ENCODE measurements at places on chromosomes 11 and 22.

DNA sequence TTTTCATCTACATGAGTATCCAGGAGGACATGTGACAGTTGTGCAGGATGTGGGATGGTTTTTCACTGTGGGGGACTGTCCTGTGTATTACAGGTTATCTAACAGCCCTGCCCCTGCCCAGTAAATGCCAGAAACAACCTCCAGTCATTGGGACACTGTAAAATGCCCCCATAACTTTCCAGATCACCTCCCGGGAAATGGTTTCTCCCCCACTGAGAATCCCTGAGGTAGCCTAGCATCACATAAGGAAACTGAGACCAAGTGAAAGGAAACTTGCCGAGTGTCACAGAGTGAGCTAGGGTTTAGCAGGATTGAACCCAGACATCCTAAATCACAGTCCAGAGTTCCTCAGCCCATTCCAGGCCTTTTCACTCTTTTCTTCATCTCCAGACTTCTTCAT, 48.3 kb upstream of the SLC6A5 start:
- H3K27ac ChIP-seq, result no peak overlapping the region
- H3K27me3 ChIP-seq, result 0 out of 2 replicates have a peak, but pooled peaks cover 3% of the 10 kb centered on the region
- no peaks in the 10 kb centered on the region for H3K36me3 ChIP-seq
- H3K4me1 ChIP-seq, result no peaks in the 10 kb centered on the region

DNA sequence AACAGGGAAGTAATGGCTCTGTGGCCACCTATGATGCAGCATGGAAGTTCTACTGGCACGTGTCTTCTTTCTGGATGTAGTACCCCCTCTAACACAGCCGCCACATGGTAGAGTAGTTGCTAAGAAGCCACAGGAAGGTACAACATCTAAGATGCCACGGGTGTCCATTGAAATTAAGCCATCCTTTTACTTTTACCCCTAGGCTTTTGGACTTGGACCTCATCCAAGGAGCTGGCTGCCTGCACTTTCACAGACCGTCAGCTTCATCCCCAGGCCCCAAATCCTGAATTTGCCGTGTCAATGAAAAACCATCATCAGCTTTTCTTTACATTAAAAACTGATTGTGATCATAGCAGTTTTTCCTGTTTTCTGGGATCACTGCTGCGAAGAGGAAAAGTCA, 102.4 kb downstream of the RPL27A start:
- no peak overlapping the region for H3K4me3 ChIP-seq
- H3K36me3 ChIP-seq, result no peaks in the 10 kb centered on the region
- DNase-seq, result no peak

- no peaks in the 10 kb centered on the region for H3K27me3 ChIP-seq
- peak; percentile 56 for DNase-seq
- H3K4me1 ChIP-seq, result peaks cover 23% of the 10 kb centered on the region
- no peaks in the 10 kb centered on the region for H3K36me3 ChIP-seq
These were observed 33.0 kb downstream of the PTPRJ start for GRCh38 chr11:48013269-48013901.

DNA sequence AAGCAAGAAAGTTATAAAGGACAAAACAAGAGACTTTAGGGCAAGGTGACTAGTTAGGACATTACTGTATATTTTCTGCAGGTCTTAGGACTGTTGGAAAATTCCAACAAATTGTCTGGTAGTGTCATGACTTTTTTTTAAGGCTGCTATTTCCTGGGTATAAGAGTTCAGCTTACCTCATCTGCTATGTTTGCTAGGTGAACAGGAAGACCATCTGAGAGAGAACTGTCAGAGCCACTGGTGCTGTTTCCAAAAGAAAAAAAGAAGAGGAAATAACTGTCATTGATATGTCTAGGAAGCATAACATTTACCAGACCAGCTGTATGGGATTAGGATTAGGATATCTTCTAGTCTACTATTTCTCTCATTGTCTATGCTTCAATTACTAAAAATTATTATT, 26.3 kb upstream of the MTCH2 start:
- no peak overlapping the region for H3K27ac ChIP-seq
- no peaks in the 10 kb centered on the region for H3K36me3 ChIP-seq
- no peaks in the 10 kb centered on the region for H3K27me3 ChIP-seq
- peaks cover 32% of the 10 kb centered on the region for H3K4me1 ChIP-seq
- no peak for DNase-seq

DNA sequence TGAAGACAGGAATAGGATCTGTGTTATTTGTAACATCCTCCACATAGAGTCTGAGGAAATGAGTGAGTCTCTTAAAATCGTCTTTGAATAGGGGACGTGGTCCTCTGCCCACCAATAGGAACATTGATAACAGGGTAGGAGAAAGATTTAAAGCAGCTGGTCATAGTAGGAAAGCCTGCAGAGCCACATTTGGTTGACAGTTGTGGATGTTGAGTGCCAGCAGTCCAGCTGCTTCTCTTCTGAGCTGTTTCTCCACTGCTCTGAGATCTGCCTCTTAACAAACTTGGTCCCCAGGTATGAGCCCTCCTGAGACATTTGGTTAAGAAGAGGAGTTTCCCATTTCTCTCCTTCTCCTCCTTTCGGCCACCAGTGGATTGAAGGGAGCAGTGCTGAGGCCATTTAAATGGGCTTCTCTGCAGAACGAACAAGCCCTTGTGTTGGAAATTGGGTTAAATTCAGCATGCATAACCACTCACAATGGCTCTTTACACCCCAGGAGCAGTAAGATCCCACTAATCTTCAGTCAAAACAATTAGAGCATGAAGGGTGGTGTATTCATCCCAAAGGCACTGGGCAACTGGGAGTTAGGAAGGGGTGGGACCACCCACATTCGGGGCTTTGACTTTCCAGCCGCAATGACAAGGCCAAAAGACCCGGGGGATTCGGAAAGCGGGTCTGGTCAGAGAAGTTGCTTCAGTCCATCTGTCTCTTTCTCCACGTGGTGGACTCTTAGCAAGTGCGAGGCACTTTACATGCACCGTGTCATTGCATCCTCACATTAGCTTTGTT, 32.3 kb downstream of the MIAT start:
- no peaks in the 10 kb centered on the region for H3K4me1 ChIP-seq
- no peak overlapping the region for H3K4me3 ChIP-seq
- H3K27ac ChIP-seq, result no peak overlapping the region
- no peak for DNase-seq
- H3K27me3 ChIP-seq, result no peaks in the 10 kb centered on the region

GRCh38 chr11:114291842-114292680, 4.1 kb upstream of the NNMT start:
- no peak overlapping the region for H3K4me3 ChIP-seq
- peaks cover 8% of the 10 kb centered on the region for H3K27me3 ChIP-seq
- H3K36me3 ChIP-seq, result no peaks in the 10 kb centered on the region
- no peak overlapping the region for H3K27ac ChIP-seq

GRCh38 chr22:44108806-44109385, 71.8 kb upstream of the PARVG start:
- H3K36me3 ChIP-seq, result no peaks in the 10 kb centered on the region
- H3K4me3 ChIP-seq, result no peak overlapping the region
- DNase-seq, result no peak
- H3K27ac ChIP-seq, result no peak overlapping the region

All from PC-9 (cell line).